ENCODE measurements at places on chromosomes 1 and 21.

DNA sequence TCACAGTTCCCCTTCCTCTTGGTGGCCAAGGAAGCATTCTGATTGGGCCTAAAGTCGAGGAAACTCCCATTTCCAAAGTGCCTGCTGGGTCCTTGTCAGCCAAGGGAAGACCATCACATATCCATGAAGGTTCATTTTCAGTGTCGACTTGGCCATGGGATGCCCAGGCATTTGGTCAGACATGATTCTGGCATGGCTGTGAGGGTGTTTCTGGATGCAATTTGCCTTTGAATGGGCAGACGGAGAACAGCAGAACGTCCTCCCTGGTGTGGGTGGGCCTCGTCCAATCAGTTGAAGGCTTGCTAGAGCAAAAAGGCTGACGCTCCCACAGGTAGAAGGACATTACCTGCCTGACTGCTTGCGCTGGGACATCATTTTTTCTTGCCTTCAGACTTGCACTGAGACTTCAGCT is 48.3 kb upstream of the LBR start:
- no peak for DNase-seq

- DNase-seq, result no peak
Observed at GRCh38 chr1:14926229-14926628, 227.3 kb upstream of the TMEM51 start.

- peak; percentile 80 for DNase-seq
Observed at GRCh38 chr1:45359882-45360513, 19.8 kb upstream of the MUTYH start.

- no peak for DNase-seq
Observed at GRCh38 chr1:228453022-228453560, 34.1 kb upstream of the RNF187 start.

- no peak for DNase-seq
Observed at GRCh38 chr1:233695901-233696300, 82.0 kb downstream of the KCNK1 start.

- DNase-seq, result no peak
Observed at GRCh38 chr21:34642211-34643075, 26.4 kb upstream of the CLIC6 start.

Data from right hindlimb (tissue), 1 donor.